RPMI8226 (cell line): ENCODE measurements at places on chromosomes 7 and 10.

- DNase-seq = no peak
Observed at GRCh38 chr7:80884511-80885195, 34.2 kb downstream of the SEMA3C start.

DNA sequence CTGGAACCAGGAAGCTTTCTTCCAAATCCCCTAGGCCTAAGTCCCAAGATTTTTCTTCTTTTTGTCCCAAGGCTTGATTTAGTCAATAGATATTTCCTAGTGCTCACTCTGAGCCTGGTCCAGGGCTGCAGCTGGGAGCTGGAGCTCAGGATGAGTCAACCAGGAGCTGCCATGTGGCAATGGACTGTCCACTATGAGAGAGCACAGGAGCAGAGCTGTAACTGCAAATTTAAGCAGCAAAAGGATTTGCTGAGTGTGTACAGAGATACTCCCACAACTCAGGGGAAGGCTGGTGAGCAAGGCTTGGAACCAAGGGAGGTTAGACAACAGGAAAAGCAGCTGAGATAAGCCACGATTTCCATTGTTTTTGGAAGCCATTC, 92.1 kb upstream of the CXCL12 start:
- DNase-seq = no peak

GRCh38 chr7:24786306-24786705, 29.0 kb upstream of the GSDME start:
- DNase-seq = no peak

GRCh38 chr7:82859106-82859850, 303.4 kb downstream of the PCLO start:
- no peak for DNase-seq

GRCh38 chr10:42916974-42917373, 134.4 kb downstream of the BMS1 start:
- no peak for DNase-seq

DNA sequence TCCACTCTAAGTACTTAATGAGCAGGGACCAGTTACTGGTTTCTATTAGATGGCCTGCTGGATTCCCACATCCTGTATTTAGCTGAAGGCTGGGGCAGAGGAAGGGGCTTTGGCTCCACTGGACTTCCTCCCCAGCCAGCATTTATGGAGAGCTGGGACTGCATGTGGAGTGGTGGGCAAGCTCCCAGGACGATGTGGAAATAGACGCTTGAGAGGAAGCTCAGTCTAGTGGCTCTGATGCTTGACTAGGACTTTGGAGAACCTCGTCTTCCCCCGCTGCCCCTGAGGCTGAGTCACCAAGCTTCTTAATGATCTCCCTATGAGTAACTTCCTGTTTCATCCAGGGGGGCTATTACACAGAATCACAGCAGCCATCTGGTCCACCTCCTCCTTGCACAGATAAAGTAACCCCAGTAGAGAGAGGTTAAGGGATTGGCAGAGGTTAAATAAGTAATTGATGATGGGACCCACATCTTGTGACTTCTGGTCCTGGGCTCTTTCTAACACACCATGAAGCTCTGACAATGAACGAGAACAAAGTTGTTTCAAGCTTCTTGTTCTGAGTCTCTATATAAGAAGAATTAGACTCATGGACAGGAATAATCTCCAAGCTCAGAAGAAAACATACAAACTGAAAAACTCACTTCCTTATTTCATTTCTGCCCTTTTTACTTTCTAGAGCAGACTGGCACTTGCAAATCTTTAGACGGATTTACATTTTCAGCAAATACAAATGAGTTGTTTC, 126.2 kb downstream of the PRPF18 start:
- DNase-seq = peak; percentile 38

- no peak for DNase-seq
Observed at GRCh38 chr10:105291571-105291970, 650.5 kb downstream of the SORCS3 start.

GRCh38 chr7:157627033-157627432, 290.2 kb downstream of the DNAJB6 start:
- DNase-seq = no peak

DNA sequence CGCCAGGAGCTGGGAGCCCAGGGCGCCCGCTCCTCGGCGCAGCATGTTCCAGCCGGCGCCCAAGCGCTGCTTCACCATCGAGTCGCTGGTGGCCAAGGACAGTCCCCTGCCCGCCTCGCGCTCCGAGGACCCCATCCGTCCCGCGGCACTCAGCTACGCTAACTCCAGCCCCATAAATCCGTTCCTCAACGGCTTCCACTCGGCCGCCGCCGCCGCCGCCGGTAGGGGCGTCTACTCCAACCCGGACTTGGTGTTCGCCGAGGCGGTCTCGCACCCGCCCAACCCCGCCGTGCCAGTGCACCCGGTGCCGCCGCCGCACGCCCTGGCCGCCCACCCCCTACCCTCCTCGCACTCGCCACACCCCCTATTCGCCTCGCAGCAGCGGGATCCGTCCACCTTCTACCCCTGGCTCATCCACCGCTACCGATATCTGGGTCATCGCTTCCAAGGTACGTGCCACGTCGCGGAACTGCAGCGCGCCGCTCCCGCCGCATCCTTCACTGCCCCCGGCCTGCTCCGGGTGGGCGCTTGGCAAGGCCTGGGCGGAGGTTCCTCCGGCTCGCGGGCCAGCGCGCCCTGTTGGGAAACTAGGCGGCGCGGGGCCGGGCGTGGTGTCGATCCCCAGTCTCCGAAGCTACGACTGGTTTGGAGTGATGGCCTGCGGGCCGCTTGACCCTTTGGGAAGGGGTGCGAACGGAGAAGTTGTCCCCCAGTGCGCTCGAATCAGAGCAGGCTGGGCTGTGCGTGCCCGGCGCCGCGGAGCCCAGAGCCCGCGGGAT, 868 bp downstream of the EMX2 start:
- no peak for DNase-seq

DNA sequence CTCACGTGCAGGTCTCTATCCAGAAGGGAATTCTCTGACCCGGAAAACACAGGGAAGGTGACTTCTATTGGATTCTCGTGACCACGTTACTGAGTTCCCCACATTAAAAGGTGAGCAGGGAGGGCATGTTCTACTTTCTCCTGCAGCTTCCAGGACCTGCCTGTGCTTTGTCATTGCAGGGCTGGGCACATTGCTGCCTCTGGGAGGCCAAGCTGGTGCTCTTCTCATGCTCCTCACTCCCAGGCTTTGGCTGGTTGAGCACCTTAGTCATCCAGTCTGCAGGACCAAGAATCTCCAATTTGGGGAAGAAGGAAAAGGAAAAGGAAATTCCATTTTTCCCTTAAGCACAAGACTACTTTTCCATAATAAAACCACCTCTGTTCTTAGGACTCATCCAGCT, 86.5 kb upstream of the TMEM72 start:
- DNase-seq = no peak

- peak; percentile 87 for DNase-seq
Observed at GRCh38 chr7:121329191-121330052, 622 bp downstream of the WNT16 start.

DNA sequence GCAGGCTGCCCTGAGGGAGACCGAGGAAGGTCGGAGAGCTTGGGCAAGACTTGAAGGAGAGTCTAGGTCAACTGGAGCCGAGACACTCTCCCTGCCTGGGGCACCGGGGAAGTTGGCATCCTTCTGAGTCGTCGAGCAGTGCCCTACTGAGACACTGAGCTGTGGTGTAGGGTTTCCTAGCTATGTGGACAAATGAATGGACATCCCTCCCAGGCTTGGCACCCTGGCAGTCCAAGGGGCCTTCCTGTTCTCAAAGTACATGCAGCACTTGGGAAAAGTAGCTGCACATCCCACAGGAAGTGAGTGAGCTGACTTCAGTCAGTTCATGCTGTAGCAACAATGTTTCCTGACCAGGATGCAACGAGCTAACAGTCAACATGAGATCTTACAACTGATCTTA, 57.2 kb upstream of the INPP5A start:
- DNase-seq = no peak

GRCh38 chr10:24390746-24391145, 181.8 kb downstream of the KIAA1217 start:
- no peak for DNase-seq

DNA sequence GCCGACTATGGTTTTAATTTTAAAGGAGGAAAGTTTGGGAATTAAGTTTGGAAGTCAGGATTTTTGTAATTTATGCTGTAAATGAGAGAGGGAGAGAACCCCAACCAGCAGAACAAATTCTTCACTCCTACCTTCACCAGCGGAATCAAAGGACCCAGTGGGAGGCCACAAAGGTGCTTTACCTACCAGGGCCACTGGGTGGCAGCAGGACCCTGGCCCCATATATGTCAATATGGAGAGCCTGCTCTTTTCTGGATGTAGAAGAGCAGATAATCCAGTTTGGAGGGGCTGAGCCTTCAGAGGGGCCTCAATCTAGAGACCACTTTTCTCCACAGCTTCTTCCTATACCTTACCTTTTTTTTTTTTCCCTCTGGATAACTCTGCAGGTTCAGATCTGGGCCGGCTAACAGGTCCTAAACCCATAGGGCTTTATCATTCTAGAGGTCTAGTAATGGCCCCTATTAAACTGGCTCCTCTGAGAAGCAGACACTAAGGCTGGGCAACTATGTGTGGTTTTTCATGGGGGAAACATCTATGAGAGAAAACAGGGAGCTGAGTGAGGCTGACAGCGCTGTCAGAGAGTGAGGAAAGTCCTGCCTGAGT, 8.5 kb upstream of the SCD start:
- peak; percentile 73 for DNase-seq

- peak; percentile 15 for DNase-seq
Observed at GRCh38 chr10:103062854-103063590, 130.1 kb downstream of the NT5C2 start.

DNA sequence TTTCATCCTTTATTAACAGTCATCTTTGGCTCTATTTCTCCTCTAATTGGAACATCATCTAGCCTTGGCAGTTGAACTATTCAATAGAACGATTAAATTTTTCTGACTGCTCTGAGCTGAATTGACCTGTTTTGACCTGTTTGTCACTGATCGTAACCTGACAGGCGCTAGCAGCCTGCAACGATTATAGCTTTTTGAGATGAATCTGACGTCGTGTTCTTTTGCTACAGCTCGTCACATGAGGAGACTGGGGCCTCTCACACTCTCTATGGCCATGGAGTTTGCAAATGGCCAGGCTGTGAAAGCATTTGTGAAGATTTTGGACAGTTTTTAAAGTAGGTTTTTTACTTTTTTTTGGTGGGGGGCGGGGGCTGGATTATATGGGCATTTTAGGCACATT, 229.8 kb downstream of the FOXP2 start:
- no peak for DNase-seq
